Endothelial cell of umbilical vein (primary cell): ENCODE measurements at places on chromosomes 3 and 15. TPM values are rescaled to one million over a fixed set of nuclear protein-coding genes. Genes with fewer than 3 reads are reported as not detected.

Gene DAPK2
- 2.8 and 2.9 TPM in 2 replicates for polyA plus RNA-seq

Gene SPINK8
- not detected in 2 replicates for polyA plus RNA-seq

DNA sequence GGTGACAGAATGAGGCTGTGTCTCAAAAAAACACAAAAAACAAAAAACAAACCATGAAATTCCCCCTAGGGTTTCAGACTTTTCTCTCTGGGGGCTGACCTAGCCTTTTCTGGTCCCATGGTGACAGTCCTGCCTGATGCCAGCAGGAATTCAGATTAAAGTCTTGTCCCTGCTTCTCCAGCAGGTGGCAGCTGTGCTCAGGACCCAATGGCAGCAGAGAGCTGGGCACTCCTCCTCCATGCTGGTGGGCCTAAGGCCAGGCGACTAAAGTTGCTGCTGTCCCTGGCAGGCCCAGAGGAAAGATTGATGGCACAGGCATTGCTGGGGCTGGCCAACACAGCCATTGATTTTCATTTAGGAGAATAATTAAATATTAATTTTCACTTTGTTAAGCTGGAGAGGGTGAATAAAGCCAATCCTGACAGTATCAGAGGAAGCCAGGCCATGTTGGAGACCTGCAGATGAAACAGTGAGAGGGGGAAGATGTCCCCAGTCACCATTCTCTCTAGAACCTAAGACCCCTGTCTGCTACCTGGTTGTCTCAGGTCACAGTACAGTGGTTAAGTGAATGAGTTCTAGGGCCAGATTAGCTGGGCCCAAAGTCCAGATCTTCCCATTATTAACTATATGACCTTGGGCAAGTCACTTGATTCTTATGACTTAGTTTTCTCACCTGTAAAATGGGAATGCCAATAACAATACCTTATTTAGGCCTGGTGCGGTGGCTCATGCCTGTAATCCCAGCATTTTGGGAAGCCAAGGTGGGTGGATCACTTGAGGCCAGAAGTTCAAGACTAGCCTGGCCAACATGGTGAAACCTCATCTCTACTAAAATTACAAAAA, 7.1 kb downstream of the CELF6 start:
- H3K4me1 ChIP-seq = no peaks in the 10 kb centered on the region
- DNase-seq = peak; percentile 67
- H3K27ac ChIP-seq = no peak overlapping the region
- no peak overlapping the region for H3K4me3 ChIP-seq

DNA sequence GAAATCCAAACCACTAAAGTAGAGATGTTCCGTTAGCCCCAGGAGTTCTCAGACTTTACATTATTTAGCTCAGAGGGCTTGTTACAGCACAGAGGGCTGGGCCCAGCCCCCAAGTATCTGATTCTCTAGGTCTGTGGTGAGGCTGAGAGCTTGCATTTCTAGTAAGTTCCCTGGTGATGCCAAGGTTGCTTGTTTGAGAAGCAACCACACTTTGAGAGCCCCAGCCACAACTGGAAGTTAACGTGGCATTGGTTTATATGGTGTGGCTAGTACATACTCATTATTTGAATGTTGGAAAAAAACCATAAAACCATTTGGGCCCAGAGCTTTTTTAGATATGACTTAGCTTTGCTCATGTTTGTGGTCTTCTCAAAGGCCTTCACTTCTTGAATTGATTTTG, 35.9 kb downstream of the PRR23E start:
- no peak overlapping the region for H3K4me3 ChIP-seq
- no peaks in the 10 kb centered on the region for H3K36me3 ChIP-seq
- H3K27me3 ChIP-seq = no peaks in the 10 kb centered on the region
- no peak for DNase-seq

DNA sequence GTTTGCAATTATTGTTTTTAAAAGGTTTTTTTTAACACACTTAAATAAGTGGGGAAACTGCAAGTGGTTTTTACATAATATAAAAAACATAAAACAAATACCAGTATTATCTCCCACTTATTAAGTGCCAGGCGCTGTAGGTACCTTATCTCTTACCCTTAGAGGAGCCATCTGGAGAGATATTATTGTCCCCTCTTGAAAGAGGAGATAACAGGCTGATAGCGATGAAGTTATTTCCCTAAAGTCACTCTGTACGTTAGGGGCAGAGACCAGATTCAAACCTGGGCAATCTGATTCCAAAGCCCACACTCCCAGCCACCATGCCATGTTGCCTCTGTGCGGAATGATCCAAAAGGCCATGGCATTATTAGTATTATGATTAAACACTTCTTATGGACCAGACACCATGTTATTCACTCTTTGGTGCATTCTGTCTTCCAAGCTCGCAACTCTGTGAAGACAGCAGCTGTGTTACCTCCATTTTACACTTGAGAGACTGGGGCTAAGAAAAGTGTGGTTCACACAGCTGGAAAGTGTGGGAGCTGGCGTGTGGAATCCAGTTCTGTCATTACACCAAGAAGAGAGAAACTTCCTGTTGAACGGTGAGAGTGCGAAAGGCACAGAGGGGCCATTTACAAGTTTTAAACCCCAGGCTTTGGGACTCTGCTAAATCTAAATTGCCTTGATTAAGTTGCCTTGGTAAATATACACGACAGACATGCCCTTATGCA, 79.9 kb upstream of the MITF start:
- DNase-seq = no peak
- H3K4me1 ChIP-seq = peaks cover 9% of the 10 kb centered on the region
- H3K4me3 ChIP-seq = no peak overlapping the region
- H3K27me3 ChIP-seq = no peaks in the 10 kb centered on the region
- H3K27ac ChIP-seq = no peak overlapping the region

DNA sequence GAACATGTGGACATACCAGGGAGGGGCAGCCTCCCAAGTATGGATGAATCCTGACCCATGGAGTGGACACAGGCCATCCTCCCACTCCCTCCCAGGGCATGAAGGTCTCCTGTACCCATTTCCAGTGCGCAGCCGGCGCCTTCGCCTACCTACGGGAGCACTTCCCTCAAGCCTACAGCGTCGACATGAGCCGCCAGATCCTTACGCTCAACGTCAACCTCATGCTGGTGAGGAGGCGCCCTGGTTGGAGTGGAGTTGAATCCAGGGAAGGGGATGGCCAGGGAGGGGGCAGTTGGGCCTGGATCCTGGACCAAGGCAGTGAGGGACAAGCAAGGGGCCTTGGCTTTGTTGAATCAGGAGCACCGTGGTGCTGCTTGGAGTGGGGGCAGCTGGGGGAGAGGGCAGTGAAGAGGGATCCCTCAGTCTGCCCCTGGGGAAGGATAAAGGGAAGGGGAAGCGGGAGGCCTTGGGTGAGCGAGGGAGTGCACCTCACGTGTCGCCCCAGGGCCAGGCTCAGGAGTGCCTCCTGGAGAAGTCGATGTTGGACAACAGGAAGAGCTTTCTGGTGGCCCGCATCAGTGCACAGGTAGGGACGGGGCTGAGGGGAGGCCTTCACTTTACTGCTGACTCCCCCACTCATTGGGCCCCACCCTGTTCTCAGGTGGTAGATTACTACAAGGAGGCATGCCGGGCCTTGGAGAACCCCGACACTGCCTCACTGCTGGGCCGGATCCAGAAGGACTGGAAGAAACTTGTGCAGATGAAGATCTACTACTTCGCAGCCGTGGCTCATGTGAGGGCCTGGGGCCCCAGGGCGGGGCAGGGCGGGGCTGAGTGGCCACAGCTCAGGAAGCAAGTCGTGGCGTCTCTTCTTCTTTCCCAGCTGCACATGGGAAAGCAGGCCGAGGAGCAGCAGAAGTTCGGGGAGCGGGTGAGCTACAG, 25.3 kb downstream of the PTPN23 start:
- no peaks in the 10 kb centered on the region for H3K27me3 ChIP-seq
- DNase-seq = no peak
- H3K27ac ChIP-seq = no peak overlapping the region
- no peak overlapping the region for H3K4me3 ChIP-seq

DNA sequence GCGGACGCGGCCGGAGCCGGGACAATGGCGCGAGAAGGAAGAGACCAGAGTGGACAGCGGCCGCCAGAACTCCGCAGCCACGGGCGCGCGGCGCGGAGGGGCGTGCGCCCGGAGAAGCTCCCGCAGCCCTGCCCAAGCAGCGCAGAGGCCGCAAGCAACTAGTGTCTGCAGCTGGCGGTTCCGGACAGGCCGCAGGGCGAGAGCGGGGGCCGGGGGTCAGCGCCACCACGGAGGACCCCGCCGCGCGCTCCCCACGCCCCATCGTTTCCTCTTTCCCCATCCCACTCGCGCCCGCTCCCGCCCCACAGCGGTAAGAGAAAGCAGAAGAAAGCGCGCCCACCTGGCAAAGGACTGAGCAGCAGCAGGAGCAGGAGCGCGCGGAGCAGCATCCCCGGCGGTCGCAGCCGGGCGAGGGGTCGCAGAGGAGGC, 440 bp downstream of the PRTG start:
- H3K36me3 ChIP-seq = no peaks in the 10 kb centered on the region
- H3K4me3 ChIP-seq = peak overlapping the region; percentile 26
